NCI-H345 (cell line): ENCODE measurements at places on chromosomes 3 and 15.

GRCh38 chr15:86178845-86179244 lies 99.2 kb downstream of the AGBL1 start:
- DNase-seq, result no peak

DNA sequence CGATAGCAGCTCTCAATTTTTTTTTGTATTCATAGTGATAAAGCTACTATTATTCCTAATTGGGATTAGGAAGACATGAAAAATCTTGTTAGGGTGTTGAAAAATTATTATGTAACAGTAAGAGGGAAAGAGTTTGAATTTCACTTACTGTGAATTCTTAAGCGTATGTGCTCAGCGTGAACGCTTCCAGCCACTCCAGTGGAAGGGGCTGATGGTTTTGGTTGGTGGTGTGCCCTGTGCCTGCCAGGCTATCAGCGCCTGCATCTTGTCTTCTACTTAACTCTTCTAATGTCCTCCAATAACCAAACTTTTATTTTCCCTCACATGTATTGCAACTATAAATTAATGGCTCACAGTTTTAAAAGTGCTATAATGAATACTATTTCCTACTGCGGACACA lies 22.5 kb downstream of the CDIN1 start:
- DNase-seq, result no peak

- no peak for DNase-seq
Measured at GRCh38 chr3:121152573-121152972, 244.6 kb downstream of the STXBP5L start.

GRCh38 chr3:28891485-28891884 lies 389.4 kb upstream of the RBMS3 start:
- DNase-seq, result no peak

- no peak for DNase-seq
Measured at GRCh38 chr15:84911879-84912660, 27.6 kb downstream of the SLC28A1 start.

DNA sequence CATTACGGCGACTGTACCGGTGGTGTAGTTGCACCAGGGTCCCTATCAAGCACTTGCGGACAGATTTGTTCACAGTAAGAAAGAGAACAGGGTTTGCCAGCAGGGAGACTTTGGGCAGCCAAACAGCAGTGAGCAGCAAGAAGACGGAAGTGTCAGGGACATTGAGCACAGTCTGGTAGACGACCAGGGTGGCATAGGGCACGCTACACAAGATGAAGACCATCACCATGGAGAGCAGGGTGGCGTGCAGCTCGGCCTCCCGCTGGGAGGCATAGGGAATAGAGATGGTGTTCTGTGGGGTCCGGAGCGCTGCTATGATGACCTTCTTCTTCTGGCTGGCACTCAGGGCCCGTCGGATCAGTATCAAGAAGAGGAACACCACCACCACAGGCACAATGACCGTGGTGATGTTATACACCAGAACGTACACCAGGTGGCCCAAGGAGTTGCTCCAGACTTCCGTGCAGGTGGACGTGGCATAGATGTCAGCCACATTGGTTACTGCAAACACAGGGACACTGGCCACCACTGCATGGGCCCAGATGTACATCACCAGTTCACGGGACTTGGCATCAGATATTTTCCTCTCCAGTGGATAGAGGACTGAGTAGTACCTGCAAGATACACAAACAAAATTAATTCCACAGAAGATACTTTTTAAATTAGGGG lies 19.1 kb upstream of the FSIP1 start:
- DNase-seq, result peak; percentile 2

DNA sequence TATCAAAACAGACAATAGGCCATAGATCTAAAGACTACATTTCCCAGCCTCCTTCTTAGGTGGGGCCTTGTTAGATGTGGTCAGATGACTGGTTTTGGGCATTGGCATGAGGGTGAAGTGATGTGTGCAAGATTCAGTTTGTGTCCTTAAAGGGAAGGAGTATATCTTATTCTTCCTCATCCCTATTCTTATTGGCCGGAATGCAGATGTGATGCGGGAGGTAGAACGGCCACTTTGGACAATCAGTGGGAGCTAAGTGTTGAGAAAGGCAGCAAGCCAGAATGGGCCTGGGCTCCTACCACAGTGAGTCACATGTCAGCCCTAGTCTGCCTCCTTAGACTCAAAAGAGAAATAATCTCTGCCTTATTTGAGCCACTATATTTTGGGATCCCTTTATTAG lies 89.8 kb upstream of the MEX3B start:
- no peak for DNase-seq

DNA sequence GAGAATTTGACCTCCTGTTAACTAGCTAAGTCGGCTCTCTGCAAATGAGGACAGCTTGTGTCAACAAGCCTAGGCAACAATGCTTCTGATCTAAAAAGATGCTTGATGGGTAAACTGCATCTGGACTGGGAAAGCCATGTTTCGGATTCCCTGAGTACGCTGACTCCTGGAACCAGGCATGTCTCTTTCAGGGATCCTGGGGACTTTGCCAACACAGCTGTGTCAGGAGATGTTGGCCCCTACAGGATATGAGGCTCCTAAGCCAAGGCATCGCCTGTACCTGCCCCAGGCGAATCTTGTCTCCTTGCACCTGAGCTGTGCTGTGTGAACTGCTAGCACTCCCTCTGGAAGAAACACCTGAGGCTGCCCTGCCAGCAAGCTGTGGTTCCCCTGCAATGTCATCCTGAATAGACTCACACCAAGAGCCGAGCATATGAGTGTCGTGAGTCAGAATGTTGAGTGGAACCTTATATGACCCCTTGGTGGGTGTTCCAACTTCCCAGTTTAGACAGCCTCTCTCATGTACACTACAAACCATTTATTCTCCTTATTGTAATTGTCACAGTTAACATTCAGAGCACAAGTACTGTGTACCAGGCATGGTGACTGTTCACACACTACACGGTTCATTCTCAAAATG lies 17.0 kb downstream of the EOGT start:
- DNase-seq, result no peak
